CD14-positive monocyte (primary cell): ENCODE measurements at places on chromosomes 12 and 14. TPM values are rescaled to one million over a fixed set of nuclear protein-coding genes. Genes with fewer than 3 reads are reported as not detected.

GRCh38 chr12:23628806-23629205 lies 320.7 kb downstream of the SOX5 start:
- H3K4me1 ChIP-seq: no peaks in the 10 kb centered on the region
- H3K27ac ChIP-seq: no peak overlapping the region
- no peak for DNase-seq
- H3K27me3 ChIP-seq: no peaks in the 10 kb centered on the region
- H3K36me3 ChIP-seq: no peaks in the 10 kb centered on the region

PZP gene
- polyA plus RNA-seq: not detected in 2 replicates

MANSC4 gene
- not detected for polyA plus RNA-seq

WNT1 gene
- polyA plus RNA-seq: not detected
